NCI-H1105 treated with DMSO at 0.1 percent for 48 hours (cell line): ENCODE measurements at places on chromosomes 1 and 21.

- no peak for DNase-seq
These were observed 47.6 kb downstream of the RAB3GAP2 start for GRCh38 chr1:220224611-220225124.

DNA sequence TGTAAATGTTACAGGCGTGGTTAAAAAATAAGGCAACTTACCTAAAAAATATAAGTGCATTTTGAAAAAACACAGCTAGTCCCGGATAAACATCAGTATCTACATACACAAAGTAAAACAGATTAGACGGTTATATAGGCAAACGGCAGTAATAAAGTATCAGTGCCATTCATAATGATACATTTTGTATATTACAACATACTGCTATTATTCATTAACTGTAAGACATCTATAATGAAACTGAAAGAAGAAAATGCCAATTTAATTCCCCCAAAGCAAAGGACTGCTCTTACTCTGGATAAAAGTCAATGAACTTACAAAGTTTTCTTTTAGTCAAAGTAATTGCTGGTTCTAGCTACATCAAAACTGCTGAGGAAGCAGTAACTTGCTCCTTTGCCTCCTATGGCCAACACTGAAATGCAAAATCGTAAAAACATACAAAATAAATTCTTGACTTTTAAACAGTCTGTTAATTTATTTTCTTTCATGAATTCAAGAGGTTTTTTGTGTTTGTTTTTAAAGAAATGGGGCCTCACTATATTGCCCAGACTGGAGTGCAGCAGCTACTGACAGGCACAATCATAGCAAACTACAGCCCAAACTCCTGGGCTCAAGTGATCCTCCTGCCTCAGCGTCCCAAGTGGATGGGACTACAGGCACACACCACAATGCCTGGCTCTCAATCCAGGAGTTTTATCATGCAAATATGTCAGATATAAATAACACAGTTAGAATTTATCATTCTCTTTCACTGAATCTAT, 23.9 kb downstream of the TMEM50B start:
- DNase-seq = no peak

DNA sequence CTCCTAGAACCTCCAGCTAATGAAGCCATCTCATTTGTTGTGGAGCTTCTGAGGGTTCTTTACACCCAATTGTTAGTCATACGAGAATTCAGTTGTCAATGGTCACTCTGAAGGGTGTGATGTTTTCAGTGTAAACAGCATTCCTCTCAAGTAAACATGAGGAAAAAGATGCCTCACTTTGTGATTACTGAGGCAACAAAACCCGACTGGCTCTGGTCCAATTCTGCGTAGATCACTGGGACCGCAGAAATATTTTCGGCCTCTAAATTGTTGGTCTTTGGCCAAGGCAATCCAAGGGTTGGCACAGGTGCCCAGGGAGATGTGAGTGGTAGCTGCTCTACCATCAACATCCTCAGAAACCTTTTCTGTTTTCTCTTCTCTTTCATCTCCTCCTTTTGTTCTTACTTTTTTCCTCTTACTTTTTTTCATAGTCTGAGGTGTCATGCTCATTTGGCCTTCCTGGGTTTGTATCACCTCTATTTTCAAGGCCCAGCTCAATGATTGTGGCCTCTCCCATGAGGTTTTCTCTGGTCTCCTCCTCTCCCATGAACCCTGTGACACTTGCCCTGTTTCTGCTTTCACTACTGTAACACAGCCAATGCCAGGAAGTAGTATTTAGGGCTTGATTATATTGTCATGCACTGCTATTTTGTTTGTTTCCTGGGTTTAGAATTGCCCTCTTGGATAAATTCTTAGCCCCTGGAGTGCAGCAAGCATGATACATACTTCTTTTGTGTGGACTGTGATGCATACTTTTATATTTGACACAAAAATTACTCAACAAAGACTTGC, 221.9 kb downstream of the TNR start:
- DNase-seq = peak; percentile 37

DNA sequence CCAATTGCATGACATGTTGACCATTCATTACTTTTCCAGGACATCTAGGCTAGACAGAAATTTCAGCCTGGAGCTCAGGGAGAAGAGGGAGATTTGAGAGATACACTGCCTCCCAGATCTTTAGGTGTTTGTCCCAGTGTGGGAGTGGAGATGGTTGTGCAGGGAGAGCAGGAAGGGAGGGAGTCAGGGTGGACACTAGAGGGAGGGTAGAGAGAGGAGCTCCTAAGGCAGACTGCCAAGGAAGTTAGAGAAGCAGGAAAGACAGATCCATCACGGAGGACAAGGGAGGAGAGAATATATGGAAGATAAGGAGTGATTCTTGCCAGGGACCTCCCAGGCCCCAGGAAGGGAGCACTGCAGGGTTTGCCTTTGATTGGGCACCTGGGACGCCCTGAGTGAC, 8.7 kb downstream of the CDCA8 start:
- no peak for DNase-seq

GRCh38 chr1:201525193-201525778, 13.6 kb upstream of the NAV1 start:
- no peak for DNase-seq

DNA sequence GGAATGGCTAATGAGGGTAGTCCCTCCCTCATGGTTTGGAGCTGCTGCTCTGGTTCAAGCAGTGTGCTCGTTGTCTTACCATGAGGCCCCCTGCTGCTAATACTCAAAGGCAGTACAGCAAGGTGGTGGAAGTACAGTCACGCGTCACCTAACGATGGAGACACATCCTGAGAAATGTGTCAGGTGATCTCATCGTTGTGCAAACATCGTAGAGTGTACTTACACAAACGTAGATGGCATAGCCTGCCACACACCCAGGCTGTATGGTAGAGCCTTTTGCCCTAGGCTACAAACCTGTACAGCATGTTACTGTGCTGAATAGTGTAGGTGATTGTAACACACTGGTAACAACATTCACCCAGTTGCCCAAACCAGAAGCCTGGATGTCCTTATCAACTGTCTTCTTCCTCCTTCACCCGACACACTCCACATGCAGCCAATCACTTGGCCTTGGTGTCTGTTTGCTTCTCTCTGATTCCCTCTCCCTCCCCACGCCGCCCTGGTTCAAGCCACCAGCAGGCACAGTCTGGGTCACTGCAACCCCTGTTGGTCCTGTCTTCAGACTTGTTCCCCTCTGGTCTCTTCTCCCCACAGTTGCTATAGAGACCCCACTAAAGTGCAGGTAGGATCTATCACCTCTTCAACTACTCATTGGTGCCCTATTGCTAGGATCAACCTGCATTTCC, 6.0 kb upstream of the KCNA2 start:
- DNase-seq = no peak

- DNase-seq = peak; percentile 90
These were observed 1.7 kb downstream of the ETS2 start for GRCh38 chr21:38807441-38807871.
